ENCODE measurements at places on chromosomes 12 and 14.

- peak; percentile 25 for DNase-seq
These were observed 451.8 kb upstream of the TBX3 start for GRCh38 chr12:115135800-115136211.

GRCh38 chr14:49768301-49769121, 558 bp downstream of the KLHDC2 start:
- DNase-seq = peak; percentile 39

DNA sequence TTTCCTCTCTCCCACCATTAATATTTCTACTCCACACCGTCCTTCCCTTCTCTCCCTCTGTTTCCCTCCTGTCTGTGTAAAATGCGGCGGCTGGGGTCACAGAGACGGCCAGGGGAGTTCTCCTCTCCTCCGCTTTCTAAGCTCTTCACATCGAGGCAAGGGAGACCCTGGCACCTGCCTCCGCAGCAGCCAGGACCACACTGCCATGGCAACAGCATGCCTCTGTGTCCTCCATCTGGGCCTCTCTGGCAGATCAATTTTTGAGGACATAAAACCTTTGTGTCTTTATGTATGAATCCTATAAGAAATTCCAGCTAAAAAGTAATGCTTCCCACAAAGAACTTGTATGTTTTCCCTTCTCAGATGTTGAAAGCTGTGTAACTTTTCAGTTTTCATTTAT, 41.4 kb downstream of the DYRK4 start:
- DNase-seq = no peak

GRCh38 chr14:84421621-84422020, 1108.3 kb upstream of the FLRT2 start:
- DNase-seq = no peak

- no peak for DNase-seq
These were observed 6.5 kb upstream of the CDK2AP1 start for GRCh38 chr12:123278101-123278627.

GRCh38 chr14:37903343-37904191, 304.1 kb upstream of the SSTR1 start:
- DNase-seq = peak; percentile 17

- DNase-seq = no peak
These were observed 23.1 kb downstream of the PIK3C2G start for GRCh38 chr12:18284386-18284785.

- no peak for DNase-seq
These were observed at the start of gene TMEM52B for GRCh38 chr12:10178821-10179220. Gene TMEM52B (plus strand): TSS chr12:10179032. CDS start chr12:10179575, 543 bp downstream.

DNA sequence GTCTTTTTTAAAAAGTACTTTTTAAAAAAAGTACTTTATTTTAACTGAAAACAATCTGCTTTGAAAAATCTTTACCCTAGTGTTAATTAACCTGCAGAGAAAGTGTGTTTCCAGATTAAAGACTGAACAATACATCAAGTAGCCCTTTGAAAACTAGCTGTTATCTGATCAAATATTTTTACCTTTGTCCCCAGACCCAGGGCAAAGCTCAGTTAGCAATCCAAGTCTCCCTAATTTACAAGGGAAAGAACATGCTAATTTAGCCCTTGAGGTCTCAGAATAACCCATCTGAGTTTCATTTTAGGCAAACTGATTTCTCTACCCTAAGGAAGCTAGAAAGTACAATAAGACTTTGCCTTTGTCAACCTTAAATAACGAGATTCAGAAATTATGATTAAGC, 91.2 kb downstream of the PPM1H start:
- no peak for DNase-seq

- no peak for DNase-seq
These were observed 7.1 kb downstream of the PGAM5 start for GRCh38 chr12:132717531-132718387.

DNA sequence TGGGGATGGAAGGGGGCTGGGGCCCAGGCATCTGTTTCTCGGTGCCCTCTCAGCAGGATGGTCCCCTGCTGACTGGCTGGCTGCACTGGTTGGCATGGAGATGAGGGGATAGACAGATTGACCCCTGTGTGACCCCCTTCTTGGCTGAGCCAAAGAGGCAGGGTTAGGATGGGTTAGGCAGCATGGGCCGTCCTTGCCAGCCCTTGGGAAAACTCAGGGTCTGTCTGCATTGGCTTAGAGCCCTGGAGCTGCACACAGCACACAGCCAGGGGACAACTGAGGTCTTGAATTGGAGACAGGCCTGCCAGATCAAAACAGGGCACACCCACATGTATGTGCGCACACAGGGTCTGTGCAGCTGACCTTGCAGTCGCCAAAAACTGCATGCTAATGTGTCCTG, 11.2 kb upstream of the LRP1-AS start:
- no peak for DNase-seq

- no peak for DNase-seq
These were observed 79.0 kb downstream of the PITPNM2 start for GRCh38 chr12:123071857-123072256.

- peak; percentile 6 for DNase-seq
These were observed 25.0 kb downstream of the YAF2 start for GRCh38 chr12:42213023-42213422.

DNA sequence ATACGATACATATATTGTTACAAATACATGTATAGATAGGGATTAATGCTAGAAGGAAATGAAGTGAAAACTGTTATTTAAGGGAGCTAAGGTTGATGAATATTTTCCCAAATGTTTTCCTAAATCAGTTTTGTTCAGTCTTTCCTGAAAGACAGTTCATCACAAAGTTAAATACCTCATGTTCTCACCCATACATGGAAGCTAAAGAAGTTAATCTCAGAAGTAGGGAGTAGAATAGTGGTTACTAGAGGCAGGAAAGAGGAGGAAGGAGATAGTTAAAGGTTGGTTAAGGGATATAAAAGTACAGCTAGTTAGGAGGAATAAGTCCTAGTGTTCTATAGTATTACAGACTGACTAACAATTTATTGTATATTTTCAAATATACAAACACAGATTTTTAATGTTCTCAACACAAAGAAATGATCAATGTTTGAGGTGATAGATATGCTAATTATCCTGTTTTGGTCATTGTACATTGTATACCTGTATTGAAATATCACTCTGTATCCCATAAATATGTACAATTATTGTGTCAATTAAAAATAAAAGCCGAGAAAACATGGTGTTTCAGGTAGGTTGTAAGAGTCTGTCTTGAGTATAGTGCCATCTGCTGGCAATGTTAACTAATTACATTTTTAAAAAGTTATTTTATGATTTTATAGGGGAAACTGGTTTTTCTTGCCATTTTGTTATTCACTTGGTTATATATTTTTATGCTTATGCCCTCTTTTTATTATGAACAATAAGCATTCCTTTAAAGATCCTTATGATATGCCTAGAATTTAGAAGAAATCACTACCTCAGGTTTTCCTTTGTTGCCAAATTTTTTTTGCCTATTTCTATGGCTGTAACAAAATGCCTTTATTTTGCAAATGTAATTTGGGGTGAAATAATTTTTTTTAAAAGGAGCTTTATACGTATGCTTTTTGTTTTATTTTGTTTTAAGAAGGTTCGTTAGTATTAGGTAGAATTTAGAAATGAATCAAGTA, 26.9 kb downstream of the ZDHHC17 start:
- no peak for DNase-seq

- no peak for DNase-seq
These were observed 8.0 kb upstream of the MYH7 start for GRCh38 chr14:23443411-23443812.

GRCh38 chr12:29346769-29347421, 34.1 kb downstream of the ERGIC2 start:
- no peak for DNase-seq

DNA sequence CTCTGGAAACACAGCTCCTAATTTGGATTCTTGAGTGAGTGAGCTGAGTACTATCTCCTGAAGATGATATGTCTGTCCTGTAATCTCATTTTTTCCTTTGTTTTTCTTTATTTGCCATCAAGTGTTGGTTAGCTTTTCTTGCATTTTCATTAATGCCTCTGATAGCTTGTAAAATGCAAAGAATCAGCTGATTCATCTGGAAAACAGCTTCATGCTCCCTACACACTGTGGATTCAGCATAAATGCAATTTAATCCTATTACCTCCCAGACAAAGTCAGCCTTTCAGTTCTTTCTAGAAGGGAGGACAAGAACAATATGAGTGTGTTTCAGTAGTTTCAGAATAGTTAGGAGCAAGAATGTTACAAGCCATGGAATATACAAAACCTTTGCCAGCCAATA, 79.4 kb downstream of the DACT1 start:
- no peak for DNase-seq

DNA sequence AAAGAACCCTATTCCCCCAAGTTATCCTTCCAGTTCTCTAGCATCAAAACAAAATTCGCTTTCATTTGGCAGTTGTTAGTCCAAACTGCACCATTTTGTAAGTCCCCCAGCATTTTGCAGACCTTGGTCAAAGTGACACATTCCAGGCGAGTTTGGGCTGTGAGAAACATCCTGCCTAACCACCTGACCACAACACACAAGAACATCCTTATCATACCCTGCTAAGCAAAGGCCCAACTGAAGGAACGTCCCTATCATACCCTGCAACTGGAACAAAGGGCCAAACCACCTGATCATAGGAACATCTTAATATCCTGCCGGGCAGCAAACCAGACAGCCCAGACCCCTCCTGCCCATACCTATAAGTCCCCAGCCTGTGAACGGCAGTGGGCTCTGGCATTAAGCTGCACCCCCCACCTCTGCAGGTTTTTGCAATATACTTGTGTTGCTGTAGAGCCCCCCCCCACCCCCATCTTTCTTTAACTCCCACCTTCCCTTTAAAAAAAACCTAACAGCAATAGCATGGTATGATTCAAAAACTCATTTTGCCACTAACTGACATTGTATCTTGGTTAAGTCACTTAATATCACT, 2.7 kb downstream of the PCNX4 start:
- DNase-seq = peak; percentile 80

- no peak for DNase-seq
These were observed 10.3 kb upstream of the ZNF740 start for GRCh38 chr12:53170215-53170614.
